ENCODE measurements at places on chromosomes 5 and 9.

GRCh38 chr9:107472581-107473340 lies 16.8 kb downstream of the KLF4 start:
- no peak for DNase-seq

- DNase-seq = no peak
Measured at GRCh38 chr9:104855807-104856206, 72.1 kb downstream of the ABCA1 start.

- no peak for DNase-seq
Measured at GRCh38 chr9:72431036-72431435, 66.0 kb upstream of the ZFAND5 start.

DNA sequence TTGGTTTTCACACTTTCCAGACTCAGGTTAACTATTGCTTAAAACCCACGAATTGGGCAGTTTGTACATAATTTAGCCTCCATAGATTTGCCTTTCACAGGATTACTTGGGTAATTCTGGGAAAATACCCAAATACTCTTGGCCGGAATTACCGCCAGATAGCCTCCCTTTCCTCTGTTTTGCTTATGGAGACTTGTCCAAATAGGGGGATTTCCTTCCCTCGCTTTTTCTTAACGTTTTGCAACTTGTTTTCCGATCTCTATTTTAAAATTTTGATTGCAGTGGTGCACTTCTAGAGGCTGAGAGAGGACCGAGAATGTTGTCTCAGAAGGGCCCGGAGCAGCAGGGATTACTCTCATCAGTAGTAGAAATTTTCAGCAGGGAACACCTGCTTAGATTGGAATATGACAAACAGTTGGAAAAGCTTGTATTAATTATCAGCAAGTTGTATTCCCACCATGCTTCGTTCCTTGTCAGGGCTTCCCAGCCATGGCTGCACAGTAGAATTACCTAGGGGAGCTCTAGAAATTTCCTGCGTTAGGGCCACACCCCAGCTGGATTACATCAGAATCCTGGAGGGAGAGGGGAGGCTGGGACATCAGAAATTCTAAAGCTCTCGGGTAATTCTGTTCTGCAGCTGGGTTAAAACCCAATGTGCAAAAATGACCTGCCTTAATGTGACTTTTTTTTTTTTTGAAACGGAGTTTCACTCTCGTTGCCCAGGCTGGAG lies 329.1 kb downstream of the SH3GL2 start:
- DNase-seq = no peak

DNA sequence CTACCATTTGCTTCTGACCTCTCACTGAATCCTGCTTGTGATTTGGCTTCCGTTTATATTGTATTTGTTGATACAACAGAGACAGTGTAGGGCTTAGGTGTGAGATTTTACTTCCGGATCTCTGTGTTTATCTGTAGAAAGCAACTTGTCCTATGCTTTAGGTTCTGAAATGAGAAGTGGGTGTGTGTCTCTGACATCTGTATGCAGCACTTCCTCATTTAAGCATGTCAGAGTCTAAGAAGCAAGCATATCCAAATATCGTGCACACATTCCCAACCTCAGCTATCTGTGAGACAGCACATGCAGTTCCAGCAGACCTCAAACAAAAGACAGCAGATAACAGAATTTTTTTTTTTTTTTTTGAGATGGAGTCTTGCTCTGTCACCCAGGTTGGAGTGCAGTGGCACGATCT lies 16.3 kb downstream of the KLF9 start:
- DNase-seq = peak; percentile 98

DNA sequence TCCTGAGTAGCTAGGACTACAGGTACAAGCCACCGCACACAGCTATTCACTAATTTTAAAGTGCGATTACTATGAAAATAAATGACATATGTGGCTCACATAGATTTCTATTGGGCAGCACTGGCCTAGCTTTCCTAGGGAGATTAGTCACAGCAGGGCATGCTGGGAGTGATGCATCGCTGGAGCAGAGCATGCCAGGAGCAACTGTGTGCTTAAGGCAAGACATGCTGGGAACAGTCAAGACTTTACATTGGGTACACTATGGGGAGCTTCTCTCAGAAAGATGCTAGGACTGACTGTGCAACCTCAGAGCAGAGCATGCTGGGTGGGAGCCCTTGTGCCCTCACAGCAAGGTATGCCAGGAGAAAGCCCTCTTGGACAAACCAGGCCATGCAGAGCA lies 9.3 kb downstream of the ST6GALNAC6 start:
- DNase-seq = no peak

GRCh38 chr5:136103118-136103517 lies 29.5 kb upstream of the SMAD5 start:
- no peak for DNase-seq
